Fibroblast of villous mesenchyme (primary cell): ENCODE measurements at places on chromosomes 1 and 21. TPM values are rescaled to one million over a fixed set of nuclear protein-coding genes. Genes with fewer than 3 reads are reported as not detected.

PDPN gene
- 28.7 and 32.8 TPM in 2 replicates for total RNA-seq

SELENON gene
- total RNA-seq = 23.7 and 24.5 TPM in 2 replicates

C1orf210 gene
- not detected in 2 replicates for total RNA-seq

LPAR3 gene
- 1.9 and 2.6 TPM in 2 replicates for total RNA-seq

SHISA4 gene
- total RNA-seq = 19.0 and 25.0 TPM in 2 replicates

BEND5 gene
- total RNA-seq = under 0.01 TPM in 1 of 2 replicates, not detected in the other

SLAMF1 gene
- not detected in 2 replicates for total RNA-seq

FAM72C gene
- total RNA-seq = 0.64 and 1.3 TPM in 2 replicates

UMODL1 gene
- under 0.01 TPM in 1 of 2 replicates, not detected in the other for total RNA-seq

GUCA2B gene
- total RNA-seq = not detected in 2 replicates

AMY2B gene
- 2.9 and 3.5 TPM in 2 replicates for total RNA-seq

OVAAL gene
- not detected in 2 replicates for total RNA-seq

RAB3B gene
- 58.9 and 77.3 TPM in 2 replicates for total RNA-seq

C1QA gene
- not detected in 2 replicates for total RNA-seq

CHI3L1 gene
- total RNA-seq = 15.8 and 136 TPM in 2 replicates

CATSPERE gene
- 0.64 and 1.7 TPM in 2 replicates for total RNA-seq

DDR2 gene
- total RNA-seq = 227 and 289 TPM in 2 replicates

DPT gene
- total RNA-seq = 0.32 and 1.7 TPM in 2 replicates

ANGPTL3 gene
- under 0.01 TPM in 1 of 2 replicates, not detected in the other for total RNA-seq

KLF17 gene
- under 0.01 TPM in 2 replicates for total RNA-seq

ZNF496 gene
- total RNA-seq = 19.4 and 27.4 TPM in 2 replicates

SLC19A1 gene
- total RNA-seq = 4.8 and 6.5 TPM in 2 replicates

ACTA1 gene
- total RNA-seq = not detected in 2 replicates
